GM23248 (cell line): ENCODE measurements at places on chromosomes 2 and 18. TPM values are rescaled to one million over a fixed set of nuclear protein-coding genes. Genes with fewer than 3 reads are reported as not detected.

Gene ANKRD62
- total RNA-seq = not detected in 2 replicates

Gene POLR1B
- 9.2 and 16.5 TPM in 2 replicates for total RNA-seq

Gene IL36G
- total RNA-seq = not detected in 2 replicates

Gene CD207
- not detected in 2 replicates for total RNA-seq

Gene SPHKAP
- total RNA-seq = 0.13 and 0.32 TPM in 2 replicates

Gene HMSD
- total RNA-seq = not detected in 2 replicates
